Trophoblast cell (in vitro differentiated cells and primary cell): ENCODE measurements at places on chromosomes 6 and 20.

DNA sequence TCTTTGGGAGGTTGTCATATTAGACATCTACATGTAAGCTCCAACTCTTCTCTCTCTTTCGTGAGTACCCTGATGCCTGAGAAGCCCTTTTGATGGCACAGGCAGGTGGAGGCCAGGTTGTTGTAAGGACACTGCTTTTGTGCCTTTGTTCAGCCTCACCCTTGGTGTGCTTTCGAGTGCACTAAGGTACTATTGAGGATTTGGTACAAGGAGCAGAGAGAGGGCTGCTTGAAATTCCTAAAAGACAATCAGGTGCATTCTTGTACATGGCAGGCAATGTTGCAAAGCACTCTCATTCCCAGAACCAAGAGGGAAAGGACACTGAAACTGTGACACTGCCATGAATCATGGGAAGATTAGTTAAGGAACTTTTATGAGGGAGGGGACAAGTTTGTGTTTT is 19.1 kb downstream of the BMP2 start:
- no peak overlapping the region for H3K4me3 ChIP-seq
- no peaks in the 10 kb centered on the region for H3K4me1 ChIP-seq
- no peak overlapping the region for H3K27ac ChIP-seq
- DNase-seq = no peak

GRCh38 chr6:142045380-142046278 is 87.1 kb upstream of the GJE1 start:
- H3K36me3 ChIP-seq = no peaks in the 10 kb centered on the region
- no peak overlapping the region for H3K4me3 ChIP-seq
- no peak for DNase-seq
- H3K4me1 ChIP-seq = no peaks in the 10 kb centered on the region

DNA sequence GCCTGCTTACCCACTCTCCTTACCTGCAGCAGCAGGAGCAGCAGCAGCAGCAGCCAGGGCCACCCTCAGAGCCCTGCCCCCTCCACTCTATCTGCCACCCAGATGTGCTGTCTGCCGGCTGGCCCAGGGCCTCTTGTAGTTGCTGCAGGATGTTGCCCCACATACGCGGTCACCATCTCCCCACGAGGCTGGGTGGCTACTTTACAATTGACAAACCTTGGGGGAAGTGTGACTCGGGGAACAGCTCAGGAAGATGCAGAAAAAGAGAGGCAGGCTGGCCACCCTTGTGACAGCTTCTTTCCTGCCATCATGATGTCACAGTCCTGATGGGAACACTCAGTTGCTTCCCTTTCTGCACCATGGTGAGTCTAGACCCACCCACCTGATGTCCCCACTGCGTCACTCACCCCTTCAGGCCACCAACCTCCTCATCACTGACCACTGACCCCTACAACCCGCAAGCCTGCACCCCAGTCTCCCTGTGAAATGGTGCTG is 14.5 kb downstream of the TREM1 start:
- peak; percentile 33 for DNase-seq
- no peaks in the 10 kb centered on the region for H3K27me3 ChIP-seq
- H3K27ac ChIP-seq = no peak overlapping the region
- H3K4me1 ChIP-seq = no peaks in the 10 kb centered on the region

- no peaks in the 10 kb centered on the region for H3K27me3 ChIP-seq
- no peak for DNase-seq
- no peaks in the 10 kb centered on the region for H3K36me3 ChIP-seq
- no peak overlapping the region for H3K27ac ChIP-seq
- H3K4me1 ChIP-seq = peaks cover 4% of the 10 kb centered on the region
These were observed 177.4 kb downstream of the SCP2D1 start for GRCh38 chr20:18991012-18991411.

DNA sequence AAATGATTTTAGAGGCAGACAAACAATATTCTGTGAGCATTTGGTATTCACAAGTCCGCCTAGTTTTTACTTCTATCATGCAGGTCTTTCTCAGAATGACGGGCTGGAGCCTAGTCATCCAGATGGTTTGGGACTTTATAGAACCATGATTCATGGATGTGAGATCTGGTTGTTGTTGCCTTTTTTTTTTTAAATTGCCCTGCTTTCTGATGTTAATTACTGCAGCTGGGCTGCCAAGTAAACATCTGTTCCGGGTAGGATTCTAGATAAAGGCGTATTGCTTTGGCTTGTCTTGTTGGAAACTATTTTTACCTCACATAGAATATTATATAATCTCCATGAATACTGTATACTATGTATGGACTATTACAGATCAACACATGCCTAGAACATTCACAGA is 58.1 kb downstream of the RNF217 start:
- H3K27ac ChIP-seq = no peak overlapping the region
- DNase-seq = no peak
- H3K4me3 ChIP-seq = no peak overlapping the region
- H3K4me1 ChIP-seq = peaks cover 2% of the 10 kb centered on the region
- no peaks in the 10 kb centered on the region for H3K27me3 ChIP-seq
- no peaks in the 10 kb centered on the region for H3K36me3 ChIP-seq
